Stimulated activated CD4-positive, alpha-beta T cell treated with anti-CD3 and anti-CD28 coated beads, Interleukin-1b, Interleukin-23, amount 100 ng/mL, for 4 hours (primary cell): ENCODE measurements at places on chromosomes 11 and 22.
A peak's percentile ranks its signal among the peaks of the same experiment; 100 is the strongest.

GRCh38 chr11:35619855-35620640, 1.8 kb downstream of the FJX1 start:
- DNase-seq, result peak; percentile 1

DNA sequence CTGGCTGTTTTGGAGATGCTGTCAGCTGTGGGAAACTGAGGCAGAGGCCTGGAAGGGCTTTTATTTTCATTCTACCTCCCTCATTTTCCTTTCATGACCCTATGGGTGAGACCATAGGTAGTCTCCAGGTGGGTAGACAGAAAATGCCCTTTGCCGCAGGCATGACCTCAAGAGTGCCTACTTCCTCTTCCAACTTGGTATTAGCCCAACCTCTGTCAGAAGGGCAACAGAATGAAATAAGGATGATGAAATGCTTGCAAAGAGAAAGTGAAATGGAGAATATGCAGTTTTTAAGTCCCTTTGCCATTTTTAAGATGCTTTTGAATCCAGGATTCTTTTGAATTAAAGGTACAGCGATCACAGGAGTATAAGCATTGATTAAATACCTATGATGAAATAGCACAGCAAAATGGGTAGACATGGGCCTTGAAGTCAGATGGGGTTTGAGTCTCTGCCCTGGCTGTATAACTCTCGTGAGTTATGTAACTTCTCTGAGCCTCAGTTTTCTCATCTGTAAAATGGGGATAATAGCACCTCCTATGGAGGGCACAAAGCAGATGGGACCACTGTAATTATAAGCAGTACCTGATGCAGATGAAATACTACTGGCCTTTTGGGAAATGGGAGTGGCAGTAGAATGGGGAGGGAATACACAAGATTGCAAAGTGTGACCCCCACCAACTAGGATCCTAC, 3.7 kb downstream of the ASPHD2 start:
- no peak for DNase-seq

GRCh38 chr22:32634421-32634981, 159.9 kb downstream of the FBXO7 start:
- DNase-seq, result no peak

GRCh38 chr11:127268932-127269331, 268.4 kb upstream of the KIRREL3 start:
- no peak for DNase-seq

- DNase-seq, result no peak
These were observed 2.4 kb downstream of the ASPHD2 start for GRCh38 chr22:26431261-26431995.

GRCh38 chr22:35752006-35752862, 34.6 kb downstream of the APOL5 start:
- DNase-seq, result no peak

DNA sequence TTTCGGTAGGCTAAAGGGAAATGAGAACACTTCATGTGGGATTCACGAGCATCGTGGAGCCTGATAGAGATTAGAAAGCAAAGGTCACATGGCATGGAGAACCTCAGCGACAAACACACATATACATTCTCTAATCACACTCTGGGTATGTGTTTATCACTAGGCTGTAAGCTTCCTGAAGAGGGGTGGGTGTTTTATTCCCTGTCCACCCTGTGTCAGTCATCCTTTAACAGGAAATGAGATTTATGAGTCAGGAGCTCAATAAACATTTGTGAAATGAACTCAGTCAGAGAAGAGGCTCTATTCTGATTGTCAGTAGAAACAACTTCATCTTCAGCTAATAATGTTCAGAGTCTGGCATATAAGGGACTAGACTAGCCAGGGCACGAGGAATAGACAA, 71.7 kb upstream of the EIF3M start:
- no peak for DNase-seq

DNA sequence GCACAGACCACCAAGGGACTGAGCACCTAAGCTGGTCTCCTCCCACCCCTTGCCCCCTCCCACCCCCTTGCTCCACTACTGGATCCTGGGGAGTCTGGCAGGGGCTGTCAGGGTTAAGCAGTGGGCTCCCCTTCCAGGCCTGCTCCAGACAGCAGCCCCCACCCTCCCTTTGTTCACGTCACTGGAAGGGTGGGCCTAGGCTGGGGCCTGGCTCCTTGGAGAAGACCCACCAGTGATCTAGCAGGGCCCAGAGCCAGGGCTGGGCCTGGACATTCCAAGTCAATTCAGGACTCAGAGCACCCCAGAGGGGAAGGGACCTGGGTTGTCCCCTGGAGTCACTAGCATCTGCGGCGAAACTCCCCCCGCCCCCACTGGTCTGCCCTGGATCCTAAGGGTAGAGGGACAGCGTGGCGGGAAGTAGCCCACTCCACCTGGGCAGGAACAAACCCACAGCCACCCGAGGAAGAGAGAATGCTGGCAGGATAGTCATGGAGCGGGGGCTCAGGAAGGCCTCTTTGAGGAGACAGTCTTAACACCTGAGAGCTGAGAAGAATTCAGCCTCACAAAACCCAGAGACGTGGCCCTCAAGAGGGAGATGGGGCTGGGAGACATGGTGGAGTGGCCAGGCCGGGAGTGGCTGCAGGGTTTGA, 45.8 kb downstream of the IGLL1 start:
- no peak for DNase-seq

DNA sequence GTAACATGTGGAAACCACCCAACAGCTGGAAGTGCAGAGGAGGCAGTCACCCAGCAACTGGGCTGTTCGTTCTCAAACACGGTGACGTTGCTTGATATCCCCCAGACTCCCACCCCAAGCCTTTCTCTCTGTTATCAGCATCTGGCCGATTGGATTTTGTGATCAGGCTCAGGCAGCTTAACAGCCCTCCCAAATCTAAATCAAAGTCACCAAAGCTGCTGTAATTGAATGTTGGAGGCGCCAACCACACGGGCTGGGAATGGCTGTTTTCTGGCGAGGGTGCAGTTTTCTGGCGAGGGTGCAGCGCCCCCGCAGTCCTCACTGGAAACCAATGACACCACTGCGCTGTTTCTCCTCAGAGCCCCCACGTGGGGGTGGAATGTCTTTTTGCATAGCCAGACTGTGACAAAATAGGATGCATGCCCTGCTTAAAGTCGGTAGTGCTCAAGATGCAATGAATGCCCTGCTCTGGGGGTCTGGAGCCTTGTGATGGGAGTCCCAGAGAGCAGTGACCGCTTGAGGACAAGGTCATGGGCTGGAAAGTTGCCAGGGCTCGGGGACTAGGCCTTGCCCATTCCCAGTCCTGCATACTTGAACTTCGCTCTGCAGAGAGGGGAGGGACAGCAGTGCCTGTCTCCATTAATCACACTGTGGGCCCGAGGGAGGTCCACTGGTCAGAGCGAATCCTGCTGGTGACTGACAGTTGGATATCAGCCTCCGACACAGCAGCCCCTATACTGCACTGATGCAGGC, 105.3 kb downstream of the MORC2 start:
- DNase-seq, result no peak

DNA sequence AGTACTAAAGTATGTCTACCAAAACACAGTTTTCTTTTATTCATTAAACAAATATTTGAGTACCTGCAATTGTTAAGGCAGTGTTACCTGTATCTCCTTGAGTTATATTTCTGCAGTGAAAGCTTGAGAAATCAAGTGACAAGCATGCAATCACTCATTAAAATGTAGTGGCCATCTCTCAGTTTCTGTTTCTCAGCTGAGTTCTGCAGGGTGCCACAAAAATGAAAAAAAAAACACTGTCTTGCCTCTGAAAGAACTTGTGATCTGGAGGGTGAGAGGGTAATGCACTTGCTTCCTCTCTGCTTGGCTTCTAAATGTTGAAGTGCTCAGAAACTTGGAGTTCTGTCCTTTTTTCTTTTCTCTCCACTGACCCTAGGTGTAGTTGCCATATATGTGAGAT, 6.8 kb downstream of the QSER1 start:
- no peak for DNase-seq

- DNase-seq, result no peak
These were observed 31.7 kb downstream of the LMO1 start for GRCh38 chr11:8231979-8232378.

GRCh38 chr11:5923794-5924193, 18.3 kb upstream of the OR56A3 start:
- DNase-seq, result no peak

- DNase-seq, result no peak
These were observed 9.1 kb upstream of the TCF20 start for GRCh38 chr22:42279425-42280020.

DNA sequence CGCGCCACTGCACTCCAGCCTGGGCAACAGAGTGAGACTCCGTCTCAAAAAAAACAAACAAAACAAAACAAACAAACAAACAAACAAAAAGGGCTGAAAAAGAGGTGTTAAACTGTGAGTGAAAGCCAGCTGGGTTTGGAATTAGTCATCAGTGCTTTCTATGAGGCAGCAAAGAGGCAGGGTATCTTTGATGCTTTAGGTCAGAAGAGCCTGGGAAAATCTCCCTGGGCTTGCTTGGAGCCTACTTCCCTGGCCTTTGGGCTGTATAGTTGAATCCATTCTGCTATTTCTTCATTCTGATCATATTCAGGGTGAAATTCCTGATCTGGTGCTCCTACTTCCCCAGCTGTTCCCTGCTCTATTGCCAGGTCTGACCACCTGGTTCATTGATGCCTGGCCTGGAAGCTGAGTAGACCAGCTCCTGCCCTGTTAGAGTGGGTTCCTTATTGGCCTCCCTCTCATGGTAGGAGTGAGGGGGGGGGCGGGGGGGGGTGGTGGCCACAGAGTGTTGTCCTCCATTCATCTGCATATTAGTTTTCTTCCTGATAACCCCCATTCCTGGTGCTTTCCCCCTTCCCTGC, 65.6 kb downstream of the INSC start:
- DNase-seq, result no peak

GRCh38 chr11:18624161-18624560, 10.0 kb downstream of the SPTY2D1 start:
- DNase-seq, result no peak

DNA sequence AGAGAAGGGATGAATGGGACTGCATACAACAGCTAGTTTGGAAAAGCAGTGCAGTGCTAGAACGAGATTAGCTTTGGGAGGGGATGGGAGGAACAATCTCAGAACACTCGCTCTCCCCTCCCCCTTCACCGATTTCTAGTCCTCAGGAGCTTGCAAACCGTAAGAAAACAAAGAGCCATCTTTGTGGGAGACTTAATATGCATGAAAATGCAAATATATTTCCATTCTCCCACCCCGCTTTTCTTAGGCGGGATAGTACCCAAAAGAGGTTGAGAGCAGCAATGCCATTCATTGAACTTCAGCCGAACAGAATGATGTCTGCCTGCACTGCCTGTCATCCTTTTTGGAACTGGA, 1.1 kb downstream of the SPINDOC start:
- DNase-seq, result no peak
